ENCODE measurements at places on chromosomes 5 and 9. TPM values are rescaled to one million over a fixed set of nuclear protein-coding genes. Genes with fewer than 3 reads are reported as not detected.

DNA sequence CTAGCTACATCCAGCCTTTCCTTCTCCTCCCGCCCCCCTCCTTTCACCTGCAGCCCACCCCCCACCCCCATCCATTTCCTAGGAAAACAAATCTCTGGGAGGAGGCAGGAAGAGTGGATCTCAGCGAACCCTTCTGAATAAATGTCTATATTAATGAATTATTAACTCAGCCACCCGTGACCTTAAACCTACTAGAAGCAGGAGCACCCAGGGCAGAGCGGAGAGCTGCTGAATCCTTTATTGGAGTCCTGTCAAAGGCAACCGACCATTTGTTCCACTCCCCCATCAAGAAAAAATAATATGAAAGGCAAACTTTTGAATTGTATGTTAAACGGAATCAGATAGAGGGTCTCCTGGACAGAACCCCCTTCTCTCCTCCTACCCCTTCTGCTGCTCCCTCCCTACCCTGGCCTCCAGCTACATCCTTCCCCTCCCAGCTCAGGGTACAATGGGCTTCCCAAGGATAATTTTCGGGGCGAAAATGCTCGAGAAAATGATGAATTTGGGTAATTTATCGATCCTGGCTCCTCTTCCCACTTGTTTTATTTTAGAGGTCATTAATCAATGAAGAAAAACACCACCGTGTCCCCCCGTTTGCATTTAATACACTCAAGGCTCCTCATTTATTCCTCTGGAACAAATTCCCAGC lies 3.3 kb upstream of the PRDM6 start:
- no peak for DNase-seq

The PAX5 gene
- not detected for total RNA-seq

The TMC1 gene
- not detected for total RNA-seq

The OR1J2 gene
- not detected for total RNA-seq

GRCh38 chr5:104456122-104456521 lies 893.5 kb upstream of the NUDT12 start:
- no peak for DNase-seq

The CARTPT gene
- not detected for total RNA-seq

- DNase-seq = no peak
Measured at GRCh38 chr9:114680259-114681001, 1.6 kb downstream of the TEX48 start.

The PIP5KL1 gene
- total RNA-seq = not detected

DNA sequence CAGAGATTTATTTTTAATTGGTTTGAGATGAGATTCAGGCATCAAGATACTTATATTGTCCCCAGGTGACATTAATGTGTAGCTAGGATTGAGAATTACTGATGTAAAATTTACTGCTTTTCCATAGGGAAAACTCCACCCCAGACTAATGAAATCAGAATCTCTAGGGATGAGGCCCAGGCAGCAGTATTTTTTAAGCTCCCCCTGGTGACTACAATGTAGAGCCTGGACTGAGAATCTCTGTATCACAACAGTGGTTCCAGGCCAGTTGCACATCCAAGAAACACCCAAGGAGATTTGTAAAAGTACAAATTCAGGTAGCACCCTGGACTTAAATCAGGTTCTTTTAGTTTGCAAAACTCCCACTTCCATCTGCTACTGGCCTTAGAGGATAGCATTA lies 185.7 kb downstream of the MARCHF11 start:
- no peak for DNase-seq

- DNase-seq = no peak
Measured at GRCh38 chr5:149860801-149861322, 83.7 kb downstream of the PDE6A start.

- no peak for DNase-seq
Measured at GRCh38 chr5:128519827-128520226, 18.2 kb downstream of the FBN2 start.

The C5orf34 gene
- total RNA-seq = 0.73 TPM

The SLC36A2 gene
- total RNA-seq = 0.60 TPM

The GABBR2 gene
- total RNA-seq = 0.38 TPM

GRCh38 chr9:35395076-35395705 lies 94.7 kb upstream of the RUSC2 start:
- DNase-seq = no peak

DNA sequence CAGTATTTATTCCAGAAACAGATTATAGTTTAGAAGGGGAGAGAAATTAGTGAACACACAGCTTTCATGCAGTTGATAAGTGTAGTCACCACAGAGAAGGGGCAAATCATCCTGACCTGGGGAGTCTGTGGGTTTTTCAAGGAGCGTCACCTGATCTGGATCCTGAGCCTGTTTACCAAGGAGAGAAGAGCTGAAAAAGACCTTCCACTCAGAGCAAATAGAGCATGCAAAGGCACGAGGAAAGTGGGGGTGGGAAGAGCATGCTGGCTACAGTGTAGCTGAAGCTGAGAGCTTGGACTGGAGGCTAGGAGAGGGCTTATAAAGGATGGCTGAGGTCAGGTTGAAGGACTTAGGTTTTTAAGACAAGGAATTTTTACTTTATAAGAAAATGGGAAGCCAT lies 30.4 kb downstream of the ACO1 start:
- no peak for DNase-seq

DNA sequence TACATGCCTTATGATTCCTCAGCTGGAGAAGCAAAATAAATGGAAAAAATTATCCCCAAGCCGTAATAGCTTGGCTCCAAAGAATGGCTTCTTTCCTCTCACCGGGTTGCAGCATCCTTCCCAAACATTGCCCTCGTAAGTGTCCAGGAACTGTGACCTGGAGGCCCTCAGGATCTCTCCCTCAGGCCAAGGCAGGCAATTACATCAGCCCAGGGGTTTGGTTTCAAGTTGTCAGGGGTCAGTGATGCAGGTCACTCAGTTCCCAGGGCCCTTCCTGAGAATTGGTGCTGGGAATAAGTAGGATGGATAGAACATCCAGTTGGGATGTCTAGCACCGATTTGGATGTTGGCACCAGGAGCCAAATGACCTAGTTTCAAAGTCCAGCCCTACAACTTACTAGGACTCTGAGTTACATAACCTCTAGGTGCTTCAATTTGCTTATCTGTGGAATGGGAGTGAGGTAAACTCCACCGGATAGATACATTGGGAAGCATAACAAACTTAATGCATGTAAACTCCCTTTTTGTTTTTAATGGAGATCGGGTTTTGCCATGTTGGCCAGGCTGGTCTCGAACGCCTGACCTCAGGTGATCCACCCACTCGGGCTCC lies 133.5 kb upstream of the DAP start:
- no peak for DNase-seq

- no peak for DNase-seq
Measured at GRCh38 chr5:157354800-157355199, 88.9 kb downstream of the CYFIP2 start.

- peak; percentile 81 for DNase-seq
Measured at GRCh38 chr5:177357459-177358351, at the start of gene RGS14. Gene RGS14 (plus strand): TSS chr5:177357924. CDS start chr5:177358025, 101 bp downstream.

The IFNK gene
- total RNA-seq = not detected

GRCh38 chr5:110549301-110549700 lies 177.2 kb downstream of the TMEM232 start:
- DNase-seq = no peak

DNA sequence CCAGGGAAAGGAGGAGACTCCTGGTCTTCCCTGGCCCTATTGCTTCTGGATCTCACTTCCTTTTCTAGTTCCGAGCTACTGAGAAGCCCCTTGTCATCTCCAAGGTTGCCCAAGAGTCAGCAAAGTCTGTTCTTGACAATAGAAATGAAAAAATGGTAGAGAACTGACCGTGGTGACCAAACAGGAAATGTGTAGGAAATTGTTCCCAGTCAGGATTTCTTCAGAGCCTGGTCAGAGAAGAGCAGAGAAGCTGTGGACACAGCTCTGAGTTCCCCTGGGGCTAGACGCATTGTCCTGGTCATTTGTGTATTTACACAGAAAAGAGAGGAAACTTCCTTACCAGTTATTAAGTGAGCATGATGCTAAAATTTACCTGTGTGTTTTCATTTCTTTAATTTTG lies 35.6 kb downstream of the S1PR3 start:
- no peak for DNase-seq

The CSF1R gene
- total RNA-seq = 21.9 TPM

DNA sequence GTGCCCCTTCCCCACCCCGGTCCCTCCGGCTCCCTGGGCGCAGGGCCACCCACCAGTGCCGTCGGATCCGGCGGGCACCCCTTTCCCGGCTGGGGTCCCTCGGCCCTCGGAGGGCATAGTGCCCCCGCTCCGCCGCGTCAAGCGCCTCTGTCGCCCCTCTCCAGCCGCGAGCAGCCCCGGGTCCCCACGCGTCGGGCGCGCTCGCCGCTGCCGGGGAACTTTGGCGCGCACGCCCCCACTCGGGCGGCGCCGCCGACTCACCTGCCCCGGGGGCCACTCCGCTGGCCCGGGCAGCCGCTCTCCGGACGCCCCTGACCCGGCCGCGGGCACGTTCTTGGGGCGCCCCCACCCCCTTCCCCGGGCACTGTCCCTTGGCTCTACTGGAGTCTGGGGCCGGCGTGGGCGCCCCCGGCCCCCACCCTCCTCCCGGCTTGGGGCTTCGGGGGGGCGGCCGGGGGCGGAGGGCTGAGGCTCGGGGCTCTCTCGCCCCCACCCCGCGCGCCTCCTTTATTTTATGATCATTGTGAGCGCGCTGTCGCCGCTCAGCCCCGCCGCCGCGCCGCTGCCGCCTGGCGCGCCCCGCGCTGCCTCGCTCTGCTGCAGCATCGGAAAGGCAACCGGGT lies 1.1 kb upstream of the FAM78A start:
- DNase-seq = no peak

The CKMT2 gene
- total RNA-seq = 1,804 TPM

The AJM1 gene
- total RNA-seq = 8.6 TPM

DNA sequence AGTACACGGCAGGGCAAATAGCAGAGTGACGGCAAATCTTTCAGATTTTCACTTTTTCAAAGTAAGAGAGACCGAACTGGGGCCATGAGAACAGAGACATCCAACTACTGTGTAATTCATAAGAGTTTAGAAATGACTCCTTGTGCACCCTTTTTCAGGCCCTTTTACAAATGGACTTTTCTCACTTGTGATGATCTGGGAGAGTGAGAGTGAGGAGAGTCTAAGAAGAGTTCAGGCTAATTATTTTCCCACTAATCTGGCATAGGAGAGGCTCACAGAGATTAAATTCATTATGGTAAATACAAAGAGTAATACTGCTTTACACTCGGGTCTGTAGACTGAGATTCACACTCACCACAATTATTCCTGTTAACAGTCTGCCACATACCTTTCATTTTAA lies 880 bp upstream of the CCNG1 start:
- DNase-seq = no peak

- no peak for DNase-seq
Measured at GRCh38 chr5:170769898-170770416, 13.6 kb upstream of the GABRP start.

DNA sequence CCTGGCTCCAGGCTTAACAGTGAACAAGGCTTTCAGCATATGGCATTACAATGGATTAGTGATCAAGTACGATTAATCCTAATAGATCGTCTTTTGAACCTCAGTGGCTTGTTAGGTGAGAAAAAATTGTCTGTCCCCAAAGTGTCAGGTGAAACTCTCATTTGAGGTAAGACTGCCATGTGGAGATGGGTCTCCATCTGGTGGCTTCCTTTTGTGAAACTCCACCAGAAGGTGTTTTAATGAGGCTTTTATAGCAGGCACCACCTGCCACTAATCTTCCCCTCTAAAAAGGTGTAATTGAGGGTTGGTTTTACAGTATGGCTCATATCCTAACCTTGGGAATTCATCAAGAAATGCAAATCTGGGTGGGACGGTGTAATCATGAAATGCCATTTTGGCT lies 471.1 kb upstream of the MPDZ start:
- no peak for DNase-seq

- DNase-seq = no peak
Measured at GRCh38 chr5:24606971-24607370, 37.8 kb downstream of the CDH10 start.

DNA sequence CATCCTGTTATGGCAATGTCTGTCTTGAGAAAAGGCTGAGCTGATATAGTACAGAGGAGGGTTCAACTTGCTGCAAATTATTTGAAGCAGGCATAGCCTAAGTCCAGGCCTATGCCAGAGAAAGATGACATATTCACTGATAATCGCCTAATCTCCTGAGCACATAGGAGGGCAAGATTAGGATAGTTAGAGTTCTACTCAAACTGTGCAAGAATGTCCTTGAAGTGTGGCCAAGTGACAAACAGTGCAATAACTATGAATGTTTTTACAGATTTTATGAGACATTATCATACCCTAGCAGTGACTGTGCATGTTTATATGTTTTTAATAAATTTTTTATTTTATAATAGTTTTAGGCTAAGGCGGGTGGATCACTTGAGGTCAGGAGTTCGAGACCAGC lies 96.2 kb downstream of the TSSK1B start:
- no peak for DNase-seq

DNA sequence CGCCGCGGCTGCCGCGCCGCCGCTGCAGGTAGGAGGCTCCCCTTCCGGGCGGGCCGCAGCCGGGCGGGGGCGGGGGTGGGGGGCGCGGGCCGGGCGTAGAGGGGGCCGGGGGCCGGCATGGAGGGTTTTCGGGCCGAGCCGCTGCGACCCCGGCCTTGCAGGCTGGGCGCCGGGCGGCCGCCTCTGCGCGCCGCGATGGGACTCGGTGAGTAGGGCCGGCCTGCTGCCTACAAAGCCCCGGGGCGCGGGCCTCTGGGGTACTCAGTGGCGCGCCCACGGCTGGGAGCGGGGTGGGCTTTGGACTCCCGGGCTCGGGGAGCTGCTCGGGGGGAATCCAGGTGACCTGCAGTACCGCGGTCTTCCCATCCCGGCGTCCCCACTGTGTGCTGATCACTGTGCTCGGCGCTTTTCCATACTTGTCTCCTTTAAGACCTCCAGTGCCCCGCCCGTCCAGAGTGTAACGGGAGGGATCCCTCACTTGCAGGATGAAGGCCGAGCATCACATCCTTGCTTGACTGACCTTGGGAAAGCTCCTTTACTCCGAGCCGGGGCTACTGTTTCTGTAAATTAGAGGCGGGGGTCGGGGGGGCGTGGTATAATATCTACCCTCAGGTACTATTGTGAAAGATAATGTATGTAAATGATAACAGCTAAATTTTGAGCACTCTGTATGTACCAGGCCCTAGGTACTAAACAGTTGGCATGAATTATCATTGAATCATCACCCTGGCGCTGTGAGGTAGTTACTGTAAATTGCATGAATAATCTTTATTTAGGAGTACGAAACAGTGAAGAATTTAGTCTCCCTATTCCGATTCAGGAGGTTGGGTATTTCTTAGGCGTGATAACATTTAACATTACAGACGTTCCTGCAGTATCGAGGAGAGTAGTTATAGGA lies 672 bp downstream of the MSANTD3 start:
- DNase-seq = peak; percentile 74
